ENCODE measurements at places on chromosomes 3 and 15.

DNA sequence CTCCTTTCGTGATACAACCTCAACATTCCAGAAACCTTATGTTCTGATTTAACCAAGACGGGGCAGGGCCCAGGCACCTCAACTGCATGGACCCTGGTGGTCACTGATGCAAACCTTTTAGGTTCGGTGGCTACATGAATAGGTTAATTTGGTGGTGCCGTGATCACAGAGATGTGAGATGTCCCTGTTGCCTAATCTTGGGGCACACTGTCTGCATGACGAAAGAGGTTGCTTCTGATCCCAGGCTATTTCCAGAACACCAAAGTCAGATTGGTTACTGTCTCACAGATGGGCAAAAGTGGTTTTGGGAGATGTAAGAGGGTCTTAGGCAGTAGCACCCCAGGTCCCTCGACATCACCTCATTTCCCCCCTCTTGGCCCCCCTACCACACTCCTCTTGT is 4.0 kb upstream of the CCR1 start:
- no peak for DNase-seq

DNA sequence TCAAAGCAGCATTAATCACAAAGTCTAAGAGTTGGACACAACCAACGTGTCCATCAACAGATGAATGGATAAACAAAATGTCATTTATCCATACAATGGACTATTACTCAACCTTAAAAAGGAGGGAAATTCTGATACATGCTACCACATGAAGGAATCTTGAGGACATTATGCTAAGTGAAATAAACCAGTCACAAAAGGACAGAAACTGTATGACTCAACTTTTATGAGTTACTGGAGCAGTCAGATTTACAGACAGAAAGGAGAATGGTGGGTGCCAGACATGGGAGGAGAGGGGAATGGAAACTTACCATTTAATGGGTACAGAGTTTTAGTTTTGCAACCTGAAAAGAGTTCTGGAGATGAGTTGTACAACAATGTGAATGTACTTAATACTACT is 43.0 kb upstream of the SEC13 start:
- DNase-seq, result no peak

GRCh38 chr3:118573912-118574311 is 460.7 kb downstream of the IGSF11 start:
- DNase-seq, result no peak

- no peak for DNase-seq
These were observed 127.7 kb downstream of the LRRC3B start for GRCh38 chr3:26750263-26750662.

DNA sequence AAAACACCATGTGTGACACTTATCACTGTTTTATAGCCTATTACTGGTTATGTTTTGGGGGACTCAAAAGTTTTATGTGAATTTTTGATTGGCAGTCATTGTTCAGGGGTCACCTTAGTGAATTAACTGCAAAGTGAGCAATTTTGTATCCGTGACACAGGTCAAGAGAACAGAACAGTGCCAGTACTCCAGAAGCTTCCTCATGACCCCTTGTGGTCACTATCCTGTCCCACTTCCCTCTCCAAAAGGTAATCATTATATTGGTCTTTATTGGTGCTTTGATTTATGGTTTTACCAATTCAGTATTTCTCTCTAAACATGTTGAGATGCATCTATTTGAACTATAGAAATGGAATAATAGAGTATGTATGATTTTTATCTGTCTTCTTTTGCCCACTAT is 107.1 kb downstream of the STT3B start:
- no peak for DNase-seq

DNA sequence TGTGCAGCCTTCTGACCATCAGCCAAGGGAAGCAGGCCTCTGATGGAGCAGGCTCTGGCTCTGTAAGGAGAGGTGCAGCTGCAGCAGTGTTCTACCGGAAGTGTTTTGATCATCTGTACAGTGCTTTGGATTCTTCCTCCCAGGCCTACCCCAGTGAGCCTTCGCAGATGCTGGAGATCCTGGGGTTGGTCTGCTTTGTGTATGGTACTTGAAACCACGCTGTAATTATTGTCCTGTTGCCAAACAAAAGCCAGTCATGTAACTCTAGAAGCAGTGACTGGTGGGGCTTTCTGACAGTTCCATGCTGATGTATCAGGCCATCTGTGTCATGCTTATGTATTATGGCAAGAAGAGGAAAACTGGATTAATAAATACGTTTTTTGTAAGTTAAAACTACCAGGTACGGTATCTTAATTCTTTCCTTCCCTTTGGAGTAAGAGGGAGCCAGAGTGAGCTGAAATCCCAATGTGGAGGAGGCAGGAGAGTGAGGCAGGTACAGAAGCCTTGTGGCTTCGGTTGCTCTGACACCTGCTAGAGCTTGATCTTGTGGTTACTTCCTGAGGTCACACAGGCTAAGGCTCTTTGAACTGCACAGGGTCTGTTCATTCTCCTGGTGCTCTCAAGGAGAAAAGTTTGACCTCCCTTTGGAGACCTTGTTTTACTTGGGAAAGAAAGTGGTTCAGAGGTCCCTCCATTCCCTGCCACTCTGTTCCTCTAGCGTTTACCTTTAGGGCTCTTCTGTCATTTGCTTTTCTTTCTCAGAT is 3.7 kb downstream of the TMEM42 start:
- no peak for DNase-seq

- DNase-seq, result no peak
These were observed 444.5 kb downstream of the PLOD2 start for GRCh38 chr3:145716519-145716918.

DNA sequence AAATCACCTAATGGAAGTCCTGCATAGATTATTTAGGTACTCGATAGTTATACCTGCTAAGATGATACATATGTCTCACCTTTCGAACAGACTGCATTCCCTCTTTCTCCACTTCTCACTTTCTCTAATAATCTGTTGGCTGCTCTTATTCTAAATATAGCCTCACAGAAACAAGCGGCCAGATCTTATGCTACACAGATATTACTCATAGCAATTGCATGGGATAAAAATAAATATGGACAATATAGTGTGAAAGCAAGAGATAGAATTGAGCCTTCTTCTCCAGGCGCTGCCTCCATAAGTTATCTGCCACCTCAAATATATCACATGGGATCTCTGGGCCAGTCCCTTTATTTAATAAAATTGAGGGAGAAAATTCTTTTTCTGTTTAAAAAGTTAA is 29.5 kb upstream of the TGFBR2 start:
- DNase-seq, result no peak

- DNase-seq, result no peak
These were observed 16.3 kb downstream of the GCSAM start for GRCh38 chr3:112116748-112117186.

- DNase-seq, result no peak
These were observed 257.4 kb downstream of the SQOR start for GRCh38 chr15:45892182-45892581.

- no peak for DNase-seq
These were observed 5.7 kb downstream of the GRM2 start for GRCh38 chr3:51712511-51712931.

DNA sequence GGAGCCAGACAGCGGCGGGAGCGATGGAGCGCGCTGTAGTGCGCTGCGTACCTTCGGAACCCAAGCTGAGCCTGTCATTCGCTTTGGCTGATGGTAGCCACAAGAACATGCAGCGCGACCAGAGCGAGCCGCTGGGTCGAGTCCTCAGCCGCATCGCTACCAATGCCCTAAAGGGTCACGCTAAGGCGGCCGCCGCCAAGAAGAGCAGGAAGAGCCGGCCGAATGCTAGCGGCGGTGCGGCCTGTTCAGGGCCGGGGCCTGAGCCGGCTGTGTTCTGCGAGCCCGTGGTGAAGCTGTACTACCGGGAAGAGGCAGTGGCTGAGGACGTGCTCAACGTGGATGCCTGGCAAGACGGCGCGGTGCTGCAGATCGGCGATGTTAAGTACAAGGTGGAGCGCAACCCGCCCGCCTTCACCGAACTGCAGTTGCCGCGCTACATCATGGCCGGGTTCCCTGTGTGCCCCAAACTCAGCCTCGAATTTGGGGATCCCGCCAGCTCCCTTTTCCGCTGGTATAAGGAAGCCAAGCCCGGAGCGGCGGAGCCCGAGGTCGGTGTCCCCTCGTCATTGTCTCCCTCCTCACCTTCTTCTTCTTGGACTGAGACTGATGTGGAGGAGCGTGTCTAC is 498 bp downstream of the PDE12 start:
- peak; percentile 68 for DNase-seq

Measured in KG1 (cell line).